ENCODE measurements at places on chromosomes 2 and 18.

GRCh38 chr2:180240774-180241173 lies 233.7 kb upstream of the CWC22 start:
- DNase-seq = no peak

GRCh38 chr2:23636426-23636825 lies 251.4 kb downstream of the KLHL29 start:
- DNase-seq = no peak

DNA sequence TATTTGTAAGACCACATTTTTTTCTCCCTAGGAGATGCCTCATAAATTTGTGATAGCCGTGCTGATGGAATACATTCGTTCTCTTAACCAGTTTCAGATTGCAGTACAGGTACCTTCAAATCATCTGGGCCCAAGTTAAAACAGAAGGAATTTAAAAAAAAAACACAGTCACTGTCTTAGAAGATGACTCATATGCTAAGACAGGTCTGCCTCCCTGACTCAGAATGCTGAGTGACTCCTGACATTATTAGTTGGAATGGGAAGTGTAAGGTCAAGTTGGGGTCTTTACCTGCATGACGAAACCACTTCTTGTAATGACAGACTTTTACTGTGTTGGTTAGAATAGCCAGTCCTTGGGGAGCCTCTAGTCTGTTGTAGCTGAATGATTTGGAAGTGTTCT lies 26.3 kb downstream of the RMC1 start:
- DNase-seq = no peak

DNA sequence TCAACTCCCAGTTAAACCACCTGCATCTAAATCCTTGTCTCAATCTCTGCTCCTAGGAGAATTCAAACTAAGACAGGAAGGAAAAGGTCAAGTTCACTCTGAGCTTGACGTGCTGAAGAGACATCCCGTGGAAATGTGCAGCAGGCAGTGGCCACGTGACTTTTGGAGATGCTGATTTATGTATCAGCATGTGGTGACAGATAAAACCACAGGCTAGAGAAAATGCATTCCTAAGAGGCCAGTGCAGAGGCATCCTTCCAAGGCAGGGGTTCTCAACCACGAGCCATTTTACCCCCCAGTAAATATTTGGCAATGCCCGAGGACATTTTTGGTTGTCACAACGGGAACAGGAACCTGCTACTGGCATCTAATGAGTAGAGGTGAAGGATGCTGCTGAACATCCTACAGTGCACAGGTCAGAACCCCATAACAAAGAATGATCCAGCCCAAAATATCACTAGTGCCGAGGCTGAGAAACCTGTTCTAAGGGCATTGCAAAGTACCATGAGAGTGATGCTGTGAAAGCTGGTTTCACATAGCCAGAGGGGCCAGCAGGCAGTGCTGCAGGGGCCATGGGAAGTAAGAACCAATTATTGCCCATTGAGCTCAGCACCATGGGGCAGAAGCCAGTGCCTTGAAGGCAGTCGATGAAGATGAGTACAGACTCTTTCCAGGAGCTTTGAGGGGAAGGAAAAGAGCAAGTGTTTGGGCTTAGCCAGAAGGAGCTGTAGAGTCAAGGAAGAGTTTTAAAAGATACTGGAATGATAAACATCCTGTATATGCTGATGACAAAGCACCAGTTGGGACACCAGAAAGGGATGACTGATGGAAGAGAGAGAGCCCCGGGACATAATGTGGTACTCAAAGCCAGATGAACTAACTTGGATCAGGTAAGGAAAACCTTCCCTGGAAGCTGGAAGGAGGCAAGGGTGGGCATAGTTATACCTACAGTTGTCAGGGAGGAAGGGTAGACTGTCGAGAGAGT lies 174.6 kb downstream of the HAUS1 start:
- no peak for DNase-seq

DNA sequence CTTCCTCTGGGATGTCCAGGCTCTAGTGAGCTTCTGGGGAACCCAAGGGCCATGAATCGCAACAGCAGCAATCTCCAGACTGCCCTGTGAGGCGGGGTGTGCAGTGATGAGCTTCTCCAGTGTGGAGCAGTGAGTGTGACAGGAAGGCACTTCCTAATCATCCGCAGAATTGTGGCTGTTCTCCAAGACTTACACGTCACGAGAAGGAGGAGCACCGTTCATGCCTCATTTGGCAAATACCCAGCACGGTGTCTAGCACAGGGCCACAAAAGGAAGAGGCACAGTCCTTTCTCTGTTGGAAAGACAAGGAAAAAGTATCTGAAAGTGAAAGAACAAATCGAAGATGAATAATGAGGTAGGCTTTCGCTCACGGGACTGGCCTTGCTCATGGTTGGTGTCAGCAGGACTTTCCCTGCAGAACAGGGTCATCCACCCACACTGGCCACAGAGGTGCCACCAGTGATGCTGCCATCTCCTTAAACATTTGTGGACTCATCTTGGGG lies 125.1 kb upstream of the HAAO start:
- DNase-seq = no peak

DNA sequence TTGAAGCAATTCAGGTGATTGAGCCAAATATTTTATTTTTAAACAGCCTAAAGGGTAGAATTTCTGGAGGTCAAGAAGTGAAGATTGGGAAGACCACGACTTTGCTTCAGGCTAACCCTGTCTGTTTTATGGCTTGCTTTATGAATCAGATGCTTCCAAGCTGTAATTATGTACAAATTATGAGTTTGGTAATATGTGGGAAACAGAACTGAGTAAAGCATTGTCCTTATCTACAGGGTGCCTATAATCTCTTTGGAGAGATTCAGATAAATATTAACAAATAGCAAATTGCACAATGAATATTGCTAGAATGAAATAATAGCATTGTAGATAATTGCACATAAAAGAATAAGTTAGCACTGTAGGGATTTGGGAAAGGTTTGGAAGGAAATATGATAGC lies 539.4 kb upstream of the CDH2 start:
- no peak for DNase-seq

GRCh38 chr18:74113711-74114110 lies 33.9 kb downstream of the FBXO15 start:
- no peak for DNase-seq

DNA sequence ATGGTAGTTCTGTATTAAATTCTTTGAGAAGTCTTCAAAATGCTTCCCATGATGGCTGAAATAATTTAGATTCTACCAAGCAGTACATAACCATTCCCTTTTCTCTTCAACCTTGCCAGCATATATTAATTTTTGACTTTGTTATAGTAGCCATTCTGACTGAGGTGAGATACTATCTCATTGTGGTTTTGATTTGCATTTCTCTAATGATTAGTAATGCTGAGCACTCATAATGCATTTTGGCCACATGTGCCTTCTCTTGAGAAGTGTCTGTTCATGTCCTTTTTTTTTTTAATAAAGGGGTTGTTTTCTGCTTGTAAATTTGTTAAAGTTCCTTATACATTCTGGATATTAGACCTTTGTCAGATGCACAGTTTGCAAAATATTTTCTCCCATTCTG lies 173.9 kb downstream of the CALCRL start:
- DNase-seq = no peak

DNA sequence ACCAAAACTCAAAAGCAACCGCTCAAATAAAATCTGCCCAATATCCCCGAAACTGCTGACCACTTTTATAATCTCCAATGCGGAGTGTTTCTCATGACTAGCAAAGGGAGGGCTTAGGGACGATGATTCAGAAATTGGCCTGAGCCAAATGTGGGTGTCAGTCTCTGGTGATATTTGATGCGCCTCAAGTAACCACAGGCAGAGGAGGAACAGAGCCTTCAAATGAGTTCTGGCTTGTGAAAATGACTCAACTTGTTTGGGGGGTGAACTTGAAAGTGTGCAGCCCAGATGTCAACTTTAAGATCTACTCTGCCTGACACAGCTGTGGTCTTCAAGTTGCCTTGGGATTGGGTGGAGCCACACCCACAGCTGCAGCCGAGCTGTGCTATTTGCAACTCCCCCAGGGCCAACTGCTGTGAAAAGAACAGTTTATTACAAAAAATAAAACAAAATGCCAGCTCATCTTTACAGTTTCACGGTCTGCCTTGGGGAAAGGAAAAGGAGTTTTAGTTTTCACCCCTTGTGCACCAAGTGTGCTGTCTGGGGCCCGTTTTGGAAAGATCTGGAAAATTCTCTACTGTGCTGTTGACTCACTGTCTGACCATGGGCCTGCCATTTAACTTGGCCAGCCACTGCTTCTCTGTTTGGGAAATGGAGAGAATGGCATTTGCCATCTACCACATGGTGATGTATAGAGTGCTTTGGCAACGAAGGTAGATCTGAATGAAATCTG lies 222.1 kb downstream of the MTX2 start:
- DNase-seq = no peak

DNA sequence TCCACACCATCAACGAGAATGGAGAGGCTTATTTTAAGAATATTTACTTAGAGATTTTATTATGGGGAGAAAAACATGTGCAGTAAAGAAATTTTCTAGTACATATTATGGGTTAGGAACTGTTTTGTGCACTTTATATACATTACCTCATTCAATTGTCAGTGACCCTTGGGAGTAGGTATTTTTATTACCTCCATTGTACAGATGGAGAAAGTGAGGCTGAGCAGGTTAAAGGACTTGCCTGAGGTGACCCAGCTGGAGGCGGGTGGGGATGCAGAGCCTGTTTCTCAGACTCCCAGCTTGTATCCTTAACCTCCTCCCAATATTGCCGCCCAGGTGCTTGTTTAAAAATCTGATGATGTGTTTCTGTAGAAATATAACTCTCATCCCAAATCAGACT lies 356.7 kb downstream of the HRH4 start:
- DNase-seq = no peak

GRCh38 chr18:60746491-60746890 lies 373.9 kb upstream of the MC4R start:
- no peak for DNase-seq

- no peak for DNase-seq
Measured at GRCh38 chr2:65701191-65701590, 268.8 kb upstream of the SPRED2 start.

- no peak for DNase-seq
Measured at GRCh38 chr18:47557160-47557559, 305.7 kb upstream of the SKOR2 start.

DNA sequence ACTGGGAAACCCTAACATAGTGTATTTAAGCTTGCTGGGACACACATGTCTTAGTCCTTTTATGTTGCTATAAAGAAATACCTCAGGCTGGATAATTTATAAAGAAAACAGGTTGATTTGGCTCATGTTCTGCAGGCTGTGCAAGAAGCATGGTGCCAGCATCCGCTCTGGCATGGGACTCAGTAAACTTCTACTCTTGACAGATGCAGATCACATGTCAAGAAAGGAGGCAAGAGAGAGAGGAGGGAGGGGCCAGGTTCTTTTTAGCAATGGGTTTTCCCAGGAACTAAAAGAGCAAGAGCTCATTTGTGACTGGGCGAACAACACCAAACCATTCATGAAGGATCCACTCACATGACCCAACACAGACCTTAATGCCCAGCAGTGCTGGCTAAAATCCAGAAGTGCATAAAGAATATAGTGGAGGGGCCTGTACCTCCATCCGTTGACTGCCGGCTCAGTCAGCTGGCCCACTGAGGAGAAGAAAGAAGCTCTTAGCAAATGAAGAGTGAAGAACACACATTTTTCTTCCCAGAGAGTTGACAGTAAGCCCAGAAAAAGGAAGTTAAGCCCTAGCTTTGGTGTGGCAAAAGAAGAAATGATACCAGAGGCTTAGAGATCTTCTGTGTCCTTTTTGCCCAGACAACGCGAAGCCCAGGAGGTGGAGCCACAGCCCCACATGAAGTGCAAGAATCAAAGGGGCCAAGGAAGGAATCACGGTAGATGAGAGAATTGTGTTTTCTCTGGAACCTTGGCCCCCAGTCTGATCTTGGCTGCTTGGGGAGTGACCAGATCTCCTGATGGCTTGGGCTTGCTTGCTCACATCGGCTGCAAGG lies 183.5 kb upstream of the FAM98A start:
- no peak for DNase-seq

DNA sequence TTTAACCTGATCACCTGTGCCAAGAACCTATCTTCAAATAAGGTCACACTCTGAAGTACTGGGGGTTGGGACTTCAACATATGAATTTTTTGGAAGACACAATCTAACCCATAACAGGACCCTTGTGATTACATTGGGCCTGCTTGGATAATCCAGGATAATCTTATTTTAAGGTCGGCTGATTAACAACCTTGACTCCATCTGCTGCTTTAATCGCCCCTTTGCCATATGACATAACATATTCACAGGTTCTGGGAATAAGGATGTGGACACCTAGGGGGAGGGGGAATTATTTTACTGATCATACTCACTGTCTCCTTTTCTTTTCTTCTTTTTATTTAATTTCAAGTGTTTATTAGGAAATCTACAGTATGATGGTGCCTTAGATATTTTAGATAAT lies 34.8 kb downstream of the CDH20 start:
- no peak for DNase-seq

- DNase-seq = no peak
Measured at GRCh38 chr2:68256093-68256450, 3.7 kb upstream of the PPP3R1 start.

GRCh38 chr18:48922801-48923730 lies 27.7 kb downstream of the SMAD7 start:
- DNase-seq = no peak

DNA sequence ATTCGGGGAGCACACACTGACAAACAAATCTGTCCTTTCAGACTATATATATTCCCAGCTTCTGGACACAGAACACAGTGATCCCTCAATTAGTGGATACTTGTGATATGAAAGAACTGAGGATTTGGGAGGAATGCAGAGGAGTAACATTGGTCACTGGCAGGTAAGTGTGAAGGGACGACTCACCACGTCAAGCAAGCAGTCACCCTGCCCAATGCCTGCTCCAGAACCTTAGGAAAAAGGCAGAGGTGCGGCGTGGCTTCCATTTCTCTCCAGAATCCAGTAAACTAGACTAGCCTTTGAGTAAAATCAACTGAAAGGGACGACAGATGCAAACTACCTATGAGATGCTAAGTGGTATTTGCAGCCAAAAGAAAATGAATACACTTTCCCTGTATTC lies 1.1 kb downstream of the CCDC93 start:
- no peak for DNase-seq

GRCh38 chr2:151051574-151052220 lies 210.0 kb downstream of the RBM43 start:
- no peak for DNase-seq

DNA sequence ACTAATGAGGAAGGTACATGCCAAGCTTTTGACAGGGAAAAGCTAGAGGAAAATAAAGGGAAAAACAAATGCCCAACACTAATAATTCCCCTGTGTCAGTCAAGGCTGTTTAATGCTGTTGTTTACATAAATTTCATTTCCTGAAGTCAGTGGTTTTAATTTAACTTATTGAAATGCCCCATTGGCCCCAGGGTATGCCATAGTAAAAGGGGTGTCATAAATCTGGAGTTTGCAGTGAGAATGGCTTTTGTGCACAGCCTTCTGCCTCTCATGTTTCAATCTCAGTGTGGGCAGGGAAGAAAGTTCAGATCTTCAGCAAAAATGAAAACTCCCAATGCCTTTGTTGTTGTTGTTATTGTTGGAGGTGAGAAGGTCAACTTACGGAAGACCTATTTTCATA lies 550.1 kb upstream of the DCC start:
- DNase-seq = no peak

GRCh38 chr2:83162421-83162820 lies 1296.7 kb downstream of the SUCLG1 start:
- DNase-seq = no peak
